ENCODE measurements at places on chromosomes 11 and 22.

DNA sequence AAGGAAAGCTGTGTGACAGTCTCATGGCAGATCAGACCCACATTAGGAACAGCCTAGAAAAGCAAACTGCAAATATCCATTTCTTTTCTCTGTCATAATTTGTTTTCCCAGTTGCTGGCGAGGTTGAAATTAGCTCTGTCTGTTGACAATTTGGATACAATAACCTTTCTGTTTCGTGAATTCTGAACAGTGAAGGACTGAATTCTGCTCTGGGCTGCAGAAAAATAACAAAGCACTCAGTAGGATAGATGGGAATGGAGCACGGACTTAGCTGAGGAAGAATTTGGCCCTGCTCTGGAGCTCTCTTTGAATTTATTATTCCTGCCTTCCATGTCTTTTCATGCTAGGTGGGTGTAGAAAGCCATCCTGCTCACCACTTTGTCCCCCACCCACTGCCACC lies 140.3 kb downstream of the RRAS2 start:
- DNase-seq = no peak

DNA sequence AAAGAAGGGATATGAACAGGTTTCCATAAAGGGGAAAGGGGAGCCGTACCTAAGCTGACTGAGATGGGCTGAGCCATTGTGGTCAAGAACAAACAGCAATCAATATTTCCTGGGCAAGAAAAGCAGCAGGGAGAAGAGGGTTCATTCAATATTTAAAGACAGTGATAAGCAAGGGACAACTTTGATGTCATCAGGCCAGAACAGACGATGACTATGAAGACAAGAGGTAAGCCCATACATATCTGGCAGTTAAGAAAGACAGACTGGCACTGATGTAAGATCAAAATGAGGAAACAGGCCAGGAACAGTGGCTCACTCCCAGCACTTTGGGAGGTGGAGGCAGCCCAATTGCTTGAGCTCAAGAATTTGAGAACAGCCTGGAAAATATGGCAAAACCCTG lies 2.4 kb downstream of the OR5A2 start:
- no peak for DNase-seq

DNA sequence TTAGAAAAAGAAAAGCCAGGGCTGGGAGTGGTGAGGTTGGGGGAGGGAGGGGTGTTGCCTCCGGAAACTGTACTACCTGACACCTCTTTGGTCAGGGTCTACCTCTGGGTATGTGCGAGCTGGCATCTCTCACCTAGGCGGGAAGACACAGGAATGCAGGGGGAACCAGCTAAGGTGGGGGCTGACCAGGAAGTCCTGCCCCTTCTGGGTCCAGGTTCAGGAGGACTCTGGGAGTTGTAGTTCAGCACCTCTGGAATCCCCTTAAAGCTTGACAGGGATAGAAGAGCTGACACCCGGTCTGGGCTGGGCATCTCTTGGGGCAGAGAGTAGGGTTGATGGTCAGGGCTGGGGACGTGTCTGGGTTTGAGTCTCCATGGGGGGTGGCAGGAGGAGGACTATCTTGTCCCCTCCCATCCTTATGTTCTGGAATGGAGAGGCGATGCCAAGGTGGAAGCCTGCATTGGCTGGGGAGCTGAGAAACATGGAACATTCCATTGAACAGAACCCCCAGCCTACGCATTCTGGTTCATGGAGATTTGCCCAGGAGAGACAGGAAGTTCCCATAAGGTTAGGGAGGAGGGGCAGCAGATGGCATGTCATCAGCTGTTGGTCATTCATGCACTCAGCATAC lies 2.1 kb upstream of the KIAA1671 start:
- DNase-seq = no peak

DNA sequence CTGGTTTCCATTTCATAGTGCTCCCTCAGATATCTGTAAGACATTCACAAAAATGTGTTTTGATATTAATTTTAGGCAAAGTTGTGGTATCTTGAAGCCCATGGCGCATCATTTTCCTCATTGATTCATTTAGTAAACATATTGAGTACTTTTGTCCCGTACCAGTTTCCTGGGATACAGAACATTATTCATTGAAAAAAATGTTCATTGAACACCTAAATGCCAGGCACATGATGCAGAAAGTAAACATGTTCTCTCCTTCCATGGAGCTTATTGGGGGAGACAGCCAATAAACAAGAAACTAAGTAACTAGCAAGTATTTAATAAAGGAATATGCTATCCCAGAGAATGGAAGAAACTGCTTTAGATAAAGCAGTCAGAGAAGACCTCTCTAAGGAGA lies 195.0 kb downstream of the UVRAG start:
- DNase-seq = no peak

DNA sequence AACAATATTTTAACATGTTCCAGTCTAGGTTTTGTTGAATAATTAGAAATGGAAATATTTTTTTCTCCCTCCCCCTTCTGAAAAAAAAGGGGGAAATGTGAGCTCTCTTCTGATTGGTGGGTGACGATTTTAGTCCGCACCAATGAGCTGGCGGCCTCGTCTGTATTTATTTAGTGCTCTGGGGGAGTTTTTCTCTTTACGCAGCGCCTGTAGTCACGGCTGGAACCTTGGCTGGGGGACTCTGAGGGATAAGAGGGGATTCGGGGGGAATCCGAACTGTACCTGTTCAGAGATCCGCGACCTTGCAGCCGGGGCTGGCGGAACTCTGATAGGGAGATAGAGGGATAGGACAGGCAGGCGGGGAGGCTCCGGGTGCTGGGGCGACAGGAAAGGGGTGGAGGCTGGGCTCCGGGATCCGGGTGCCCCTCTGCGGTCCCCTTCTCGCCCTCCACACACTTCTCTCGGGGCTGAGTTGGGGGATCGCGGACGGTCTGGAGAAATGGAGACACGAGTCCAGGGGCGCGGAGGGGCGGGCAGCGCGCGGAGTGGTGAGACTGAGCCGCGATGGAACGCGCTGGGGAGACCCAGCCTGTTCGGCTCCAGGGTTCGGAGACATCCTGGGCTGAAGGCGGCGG lies 99.7 kb upstream of the HSD17B12 start:
- DNase-seq = no peak
